Foreskin keratinocyte (primary cell): ENCODE measurements at places on chromosomes 6 and 20. TPM values are rescaled to one million over a fixed set of nuclear protein-coding genes. Genes with fewer than 3 reads are reported as not detected.

GRCh38 chr6:26170951-26171841 lies 84.0 kb downstream of the HFE start:
- no peak for DNase-seq

- no peak for DNase-seq
Observed at GRCh38 chr6:54595844-54596243, 250.7 kb upstream of the FAM83B start.

GRCh38 chr20:4740774-4741431 lies 19.2 kb downstream of the PRND start:
- DNase-seq: no peak

GRCh38 chr20:63411898-63412631 lies 50.9 kb upstream of the CHRNA4 start:
- no peak for DNase-seq

- no peak for DNase-seq
Observed at GRCh38 chr6:138206862-138207261, 11.4 kb downstream of the PBOV1 start.

Gene EYA4
- not detected in 2 replicates for polyA plus RNA-seq

Gene KDM1B
- 6.8 and 8.6 TPM in 2 replicates for polyA plus RNA-seq
